ENCODE measurements at places on chromosomes 6 and 20.

- no peak for DNase-seq
Observed at GRCh38 chr20:34941226-34941625, 14.4 kb downstream of the GSS start.

- DNase-seq = no peak
Observed at GRCh38 chr6:104532462-104532861, 327.3 kb downstream of the HACE1 start.

DNA sequence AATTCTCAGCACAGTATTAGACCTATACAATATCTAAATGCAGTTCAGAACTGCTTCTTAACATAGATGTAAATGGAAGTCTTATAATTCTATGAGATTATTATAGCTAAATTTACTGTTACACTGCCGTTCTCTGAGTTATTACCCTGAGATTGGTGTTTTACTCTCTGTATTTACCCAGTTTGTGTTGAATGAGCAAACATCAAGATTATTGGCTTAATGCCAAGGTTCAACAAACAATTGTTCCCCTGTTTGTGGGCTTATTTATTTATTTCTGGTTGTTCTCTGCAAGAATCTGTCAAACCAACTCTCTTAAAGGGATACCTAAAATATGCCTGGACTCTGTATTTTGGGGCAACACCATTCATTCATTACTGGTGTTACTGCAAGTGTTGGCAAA lies 5.2 kb upstream of the STMND1 start:
- DNase-seq = no peak

GRCh38 chr20:55977690-55978459 lies 27.4 kb downstream of the CBLN4 start:
- no peak for DNase-seq

- no peak for DNase-seq
Observed at GRCh38 chr20:2332711-2333110, 36.9 kb downstream of the TGM3 start.

- DNase-seq = no peak
Observed at GRCh38 chr6:150291968-150292710, 76.7 kb upstream of the IYD start.

DNA sequence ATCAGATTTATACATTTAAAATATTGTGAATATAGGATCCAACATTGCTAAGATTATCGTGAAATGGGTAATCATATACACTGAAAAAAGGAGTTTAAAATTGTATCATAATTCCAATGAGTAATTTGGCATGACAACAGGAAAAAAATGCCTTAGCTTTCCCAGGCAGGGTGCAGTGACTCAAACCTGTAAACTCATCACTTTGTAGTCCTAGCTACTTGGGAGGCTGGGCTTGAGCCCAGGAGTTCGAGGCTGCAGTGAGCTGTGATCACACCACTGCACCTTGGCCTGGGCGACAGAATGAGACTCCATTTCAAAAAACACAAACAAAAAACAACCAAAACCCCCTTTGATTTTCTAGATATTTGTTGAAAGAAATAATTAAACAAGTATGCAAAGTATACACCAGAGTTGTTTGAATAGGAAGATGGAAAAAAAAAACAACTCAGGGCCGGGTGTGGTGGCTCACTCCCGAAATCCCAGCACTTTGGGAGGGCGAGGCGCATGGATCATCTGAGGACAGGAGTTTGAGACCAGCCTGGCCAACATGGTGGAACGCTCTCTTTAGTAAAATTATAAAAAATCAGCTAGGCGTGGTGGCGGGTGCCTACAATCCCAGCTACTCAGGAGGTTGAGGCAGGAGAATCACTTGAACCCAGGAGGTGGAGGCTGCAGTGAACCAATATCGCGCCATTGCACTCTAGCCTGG lies 98.7 kb downstream of the TRERF1 start:
- DNase-seq = no peak

DNA sequence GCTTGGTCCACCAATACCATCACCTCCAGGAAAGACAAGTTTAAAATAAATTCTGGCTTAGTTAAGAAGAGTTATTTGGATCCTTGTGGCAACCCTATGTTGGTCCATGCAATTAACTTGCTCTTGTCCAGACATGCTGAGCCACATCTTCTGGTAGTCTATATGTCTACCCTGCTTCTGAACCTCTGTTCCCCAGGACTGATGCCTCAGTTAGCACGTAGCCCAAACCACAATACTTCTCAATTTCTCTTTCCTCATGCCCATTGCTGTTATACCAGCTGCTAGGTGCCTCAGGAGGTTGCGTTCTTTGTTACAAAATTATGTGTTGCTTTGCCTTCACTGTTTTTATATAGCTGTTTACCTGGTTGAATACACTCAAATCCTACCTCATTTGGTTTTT lies 116.4 kb upstream of the KCNQ5 start:
- DNase-seq = no peak

Measured in activated naive CD4-positive, alpha-beta T cell (primary cell).